ENCODE measurements at places on chromosomes 5 and 9.

DNA sequence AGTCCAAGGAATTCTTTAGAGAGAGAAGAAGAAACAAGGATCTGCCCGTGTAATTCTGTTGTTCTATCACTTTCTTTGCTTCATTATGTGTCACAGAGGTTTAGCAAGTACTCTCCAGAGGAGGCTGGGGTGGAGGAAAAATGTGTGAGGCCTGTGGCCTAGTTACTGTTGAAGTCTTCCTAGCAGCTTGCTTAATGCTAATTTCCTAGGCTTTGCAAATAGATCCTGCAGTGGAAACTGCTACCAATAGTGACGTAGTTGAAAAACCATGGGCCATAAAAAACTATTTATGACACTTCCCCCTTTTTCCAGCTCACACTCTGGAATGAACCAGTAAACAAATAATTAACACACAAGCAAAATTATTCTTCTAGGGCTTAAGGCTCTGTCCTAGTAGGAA, 27.0 kb upstream of the C9orf72 start:
- H3K27me3 ChIP-seq, result peaks cover 2% of the 10 kb centered on the region
- no peak overlapping the region for H3K27ac ChIP-seq
- H3K4me1 ChIP-seq, result no peaks in the 10 kb centered on the region
- no peak overlapping the region for H3K4me3 ChIP-seq

DNA sequence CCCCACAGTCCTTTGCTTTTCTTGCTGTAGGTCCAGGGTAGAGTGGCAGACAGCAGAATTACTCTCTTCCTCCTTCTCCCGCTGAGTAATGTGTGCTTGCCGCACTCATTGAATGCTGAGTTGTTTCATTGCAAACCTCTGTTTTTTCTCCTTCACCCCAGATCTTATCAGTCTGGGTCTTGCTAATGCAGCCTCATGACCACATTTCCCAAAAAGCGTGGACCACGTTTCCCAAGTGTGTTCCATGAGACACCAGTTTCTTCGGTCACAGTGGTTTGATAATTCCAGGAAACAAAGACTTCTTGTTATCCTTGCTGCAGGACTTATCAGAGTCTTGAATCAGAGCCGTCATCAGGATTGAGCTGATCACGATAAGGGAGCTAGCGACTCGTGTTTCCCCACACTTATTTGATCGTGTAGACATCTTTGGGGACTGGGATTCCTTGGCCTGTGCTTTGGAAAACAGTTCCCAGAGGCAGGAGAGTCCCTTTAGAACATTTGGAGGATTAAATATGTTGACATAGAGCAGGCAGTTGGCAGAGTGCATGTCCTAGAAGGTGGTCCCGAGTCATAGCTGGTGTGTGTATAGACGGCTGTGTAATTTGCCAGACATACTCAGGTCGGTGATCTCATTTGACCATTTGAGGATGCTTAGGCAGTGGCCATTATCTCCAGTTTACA, 4.4 kb downstream of the LRRC8A start:
- H3K4me1 ChIP-seq, result peaks cover 49% of the 10 kb centered on the region
- peaks cover 5% of the 10 kb centered on the region for H3K36me3 ChIP-seq
- H3K4me3 ChIP-seq, result no peak overlapping the region
- H3K27me3 ChIP-seq, result no peaks in the 10 kb centered on the region
- DNase-seq, result no peak

- H3K27me3 ChIP-seq, result no peaks in the 10 kb centered on the region
- no peak for DNase-seq
- H3K36me3 ChIP-seq, result no peaks in the 10 kb centered on the region
- no peaks in the 10 kb centered on the region for H3K4me1 ChIP-seq
- H3K4me3 ChIP-seq, result no peak overlapping the region
These were observed 118.7 kb downstream of the LPAR1 start for GRCh38 chr9:110919609-110920008.

DNA sequence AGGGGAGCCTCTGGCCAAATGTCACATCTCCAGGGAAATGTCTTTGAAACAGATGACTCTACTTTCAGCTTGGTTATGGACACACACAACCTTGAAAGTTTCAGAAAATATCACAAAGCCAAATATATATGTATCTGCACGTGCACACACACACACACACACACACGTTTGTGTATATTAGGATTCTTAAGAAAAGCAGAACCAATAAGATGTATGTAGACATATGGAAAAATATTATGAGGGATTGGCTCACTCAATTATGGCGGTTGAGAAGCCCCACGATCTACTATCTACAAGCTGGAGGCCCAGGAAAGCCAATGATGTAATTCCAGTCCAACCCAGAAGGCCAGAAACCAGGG, 194.9 kb downstream of the PALM2AKAP2 start:
- H3K27ac ChIP-seq, result peak overlapping the region; percentile 82
- H3K4me1 ChIP-seq, result peaks cover 74% of the 10 kb centered on the region
- DNase-seq, result no peak
- no peaks in the 10 kb centered on the region for H3K27me3 ChIP-seq
- H3K36me3 ChIP-seq, result no peaks in the 10 kb centered on the region
- no peak overlapping the region for H3K4me3 ChIP-seq

- peaks cover 12% of the 10 kb centered on the region for H3K36me3 ChIP-seq
- H3K27ac ChIP-seq, result peak overlapping the region; percentile 66
- no peak overlapping the region for H3K4me3 ChIP-seq
These were observed 101.0 kb downstream of the USP20 start for GRCh38 chr9:129936222-129936621.

DNA sequence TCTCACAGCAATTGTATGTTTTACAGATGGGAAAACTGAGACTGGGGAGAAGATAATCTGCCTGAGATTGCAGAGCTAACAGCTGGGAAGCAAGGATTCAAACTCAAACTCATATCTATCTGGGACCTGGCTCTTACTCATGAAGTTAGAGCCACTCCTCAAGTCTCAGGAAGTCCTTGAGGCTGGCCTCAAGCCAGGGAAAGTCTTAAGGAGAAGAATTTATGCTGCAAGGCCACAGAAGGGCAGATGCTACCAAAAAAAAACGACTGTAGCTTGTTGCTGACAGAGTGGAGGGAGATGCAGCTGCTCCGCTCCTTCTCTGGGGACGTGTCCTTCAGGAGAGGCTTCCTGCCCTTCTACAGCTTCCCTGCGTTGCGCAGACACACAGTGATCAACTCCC, 39.8 kb downstream of the BARHL1 start:
- no peak overlapping the region for H3K4me3 ChIP-seq
- DNase-seq, result no peak

DNA sequence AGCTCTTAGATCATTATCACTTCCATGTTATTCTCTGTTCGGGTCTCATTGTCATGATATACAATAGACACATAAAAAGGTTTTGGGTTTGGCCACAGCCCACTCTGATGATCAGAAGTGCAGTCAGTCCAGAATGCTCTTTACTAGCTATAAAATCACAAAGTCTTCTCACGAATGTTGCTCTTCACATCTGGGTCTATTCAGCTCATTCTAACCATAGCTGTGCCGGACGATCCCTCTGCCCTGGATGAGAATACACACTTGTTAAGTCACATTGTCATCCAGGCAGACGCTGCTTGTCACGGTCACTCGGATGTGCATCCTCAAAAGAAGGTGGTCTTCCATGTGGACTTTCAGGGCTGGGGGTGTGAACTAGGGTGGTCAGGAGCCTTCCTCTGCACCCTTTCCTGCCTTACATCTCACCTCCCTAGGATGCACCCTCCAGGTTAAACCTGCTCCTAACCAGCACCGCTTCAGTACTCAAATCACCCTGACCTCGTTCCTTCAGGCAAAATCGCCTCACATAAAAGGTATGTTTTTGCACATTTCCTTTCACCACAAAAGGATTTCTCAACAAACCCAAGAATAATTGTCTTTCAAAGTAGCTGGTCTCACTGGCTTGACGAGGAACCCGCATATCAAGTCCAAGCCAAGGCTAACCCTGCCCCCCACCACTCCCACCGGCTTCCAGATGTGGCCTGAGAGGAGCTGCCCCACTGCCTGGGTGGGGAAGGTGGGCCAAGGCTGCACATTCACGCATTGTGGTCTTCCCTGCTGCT, 21.9 kb downstream of the ANKH start:
- no peak overlapping the region for H3K27ac ChIP-seq
- DNase-seq, result no peak
- peaks cover 3% of the 10 kb centered on the region for H3K36me3 ChIP-seq
- no peaks in the 10 kb centered on the region for H3K27me3 ChIP-seq

- peaks cover 63% of the 10 kb centered on the region for H3K4me1 ChIP-seq
- peak overlapping the region; percentile 19 for H3K4me3 ChIP-seq
- no peaks in the 10 kb centered on the region for H3K27me3 ChIP-seq
These were observed 60.7 kb downstream of the PARP8 start for GRCh38 chr5:50727149-50727496.

- no peak overlapping the region for H3K27ac ChIP-seq
- no peak overlapping the region for H3K4me3 ChIP-seq
- H3K27me3 ChIP-seq, result no peaks in the 10 kb centered on the region
- peaks cover 19% of the 10 kb centered on the region for H3K4me1 ChIP-seq
These were observed 29.3 kb upstream of the CRB2 start for GRCh38 chr9:123326662-123327093.

DNA sequence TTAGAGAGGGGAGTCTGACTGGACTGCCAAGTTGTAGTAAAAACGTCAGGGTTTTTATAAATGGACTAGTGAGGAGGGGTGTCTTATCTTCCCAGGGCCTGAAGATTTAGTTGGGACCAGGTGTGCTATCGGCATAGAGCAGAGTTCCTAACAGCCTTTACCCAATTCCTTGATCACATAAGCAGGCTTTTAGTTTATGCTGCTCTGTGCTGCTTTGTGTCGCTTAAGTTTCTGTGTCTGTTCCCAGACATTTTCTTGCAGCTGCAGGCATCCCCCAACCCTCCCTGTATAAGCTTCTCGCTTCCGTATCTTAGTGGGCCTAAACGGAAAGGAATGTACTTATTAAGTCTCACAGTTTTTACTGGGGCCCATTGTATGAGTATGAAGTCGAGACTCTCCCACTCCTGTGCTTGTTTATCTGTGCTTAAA, 2.6 kb upstream of the SMC5 start:
- H3K36me3 ChIP-seq, result peaks cover 16% of the 10 kb centered on the region
- H3K4me1 ChIP-seq, result peaks cover 41% of the 10 kb centered on the region
- no peak overlapping the region for H3K4me3 ChIP-seq
- DNase-seq, result no peak
- H3K27ac ChIP-seq, result no peak overlapping the region

- H3K27ac ChIP-seq, result no peak overlapping the region
- peaks cover 3% of the 10 kb centered on the region for H3K27me3 ChIP-seq
- DNase-seq, result no peak
- H3K4me1 ChIP-seq, result no peaks in the 10 kb centered on the region
These were observed 391.1 kb downstream of the TLE4 start for GRCh38 chr9:79962836-79963235.

DNA sequence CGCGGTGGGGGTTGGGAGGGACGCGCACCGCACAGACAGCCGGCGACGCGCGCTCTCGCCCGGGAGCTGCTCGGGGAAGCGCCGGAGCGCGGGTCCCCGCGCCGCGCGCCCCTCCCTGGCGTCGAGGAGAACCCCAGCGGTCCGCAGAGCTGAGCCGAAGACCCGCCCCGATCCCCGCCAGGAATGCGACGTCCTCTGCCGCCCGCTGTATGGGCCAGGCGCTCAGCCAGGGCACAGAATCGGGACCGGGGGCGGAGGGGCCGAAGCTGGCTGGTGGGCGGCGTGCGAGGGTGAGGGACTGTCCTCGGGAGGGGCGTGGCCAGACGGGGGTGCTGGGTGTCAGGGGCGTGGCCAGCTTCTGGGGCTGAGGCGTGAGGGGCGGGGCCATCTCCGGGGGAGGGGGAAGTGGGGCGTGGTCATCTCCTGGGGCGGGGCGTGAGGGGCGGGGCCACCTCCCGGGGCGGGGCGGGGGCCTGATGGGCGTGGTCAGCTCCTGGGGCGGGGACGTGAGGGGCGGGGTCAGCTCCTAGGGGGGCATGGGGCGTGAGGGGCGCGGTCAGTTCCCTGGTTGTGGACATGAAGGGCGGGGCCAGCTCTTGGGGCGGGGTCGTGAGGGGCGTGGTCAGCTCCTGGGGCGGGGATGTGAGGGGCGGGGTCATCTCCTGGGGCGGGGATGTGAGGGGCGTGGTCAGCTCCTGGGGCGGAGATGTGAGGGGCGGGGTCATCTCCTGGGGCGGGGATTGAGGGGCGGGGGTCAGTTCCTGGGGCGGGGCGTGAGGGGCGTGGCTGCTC, 965 bp downstream of the PTGDS start:
- DNase-seq, result peak; percentile 66
- no peak overlapping the region for H3K27ac ChIP-seq
- H3K27me3 ChIP-seq, result peaks cover 7% of the 10 kb centered on the region
- no peaks in the 10 kb centered on the region for H3K36me3 ChIP-seq

- no peak overlapping the region for H3K4me3 ChIP-seq
- H3K4me1 ChIP-seq, result no peaks in the 10 kb centered on the region
- peaks cover 12% of the 10 kb centered on the region for H3K27me3 ChIP-seq
- DNase-seq, result no peak
- no peaks in the 10 kb centered on the region for H3K36me3 ChIP-seq
These were observed 125.6 kb downstream of the PAPPA start for GRCh38 chr9:116279230-116279629.

- H3K36me3 ChIP-seq, result peaks cover 24% of the 10 kb centered on the region
- H3K27me3 ChIP-seq, result no peaks in the 10 kb centered on the region
- no peak overlapping the region for H3K4me3 ChIP-seq
- DNase-seq, result no peak
- no peak overlapping the region for H3K27ac ChIP-seq
These were observed 99.4 kb downstream of the OXCT1 start for GRCh38 chr5:41770799-41771198.

GRCh38 chr5:84869675-84870074, 485.0 kb upstream of the EDIL3 start:
- H3K4me3 ChIP-seq, result no peak overlapping the region
- no peaks in the 10 kb centered on the region for H3K36me3 ChIP-seq
- H3K27me3 ChIP-seq, result no peaks in the 10 kb centered on the region
- no peak overlapping the region for H3K27ac ChIP-seq
- no peaks in the 10 kb centered on the region for H3K4me1 ChIP-seq

- no peak for DNase-seq
- no peaks in the 10 kb centered on the region for H3K36me3 ChIP-seq
- H3K27me3 ChIP-seq, result no peaks in the 10 kb centered on the region
These were observed 249.2 kb downstream of the NR2F1-AS1 start for GRCh38 chr5:93331863-93332262.

GRCh38 chr5:29134418-29134817, 2059.1 kb upstream of the CDH6 start:
- no peaks in the 10 kb centered on the region for H3K36me3 ChIP-seq
- H3K4me1 ChIP-seq, result no peaks in the 10 kb centered on the region

DNA sequence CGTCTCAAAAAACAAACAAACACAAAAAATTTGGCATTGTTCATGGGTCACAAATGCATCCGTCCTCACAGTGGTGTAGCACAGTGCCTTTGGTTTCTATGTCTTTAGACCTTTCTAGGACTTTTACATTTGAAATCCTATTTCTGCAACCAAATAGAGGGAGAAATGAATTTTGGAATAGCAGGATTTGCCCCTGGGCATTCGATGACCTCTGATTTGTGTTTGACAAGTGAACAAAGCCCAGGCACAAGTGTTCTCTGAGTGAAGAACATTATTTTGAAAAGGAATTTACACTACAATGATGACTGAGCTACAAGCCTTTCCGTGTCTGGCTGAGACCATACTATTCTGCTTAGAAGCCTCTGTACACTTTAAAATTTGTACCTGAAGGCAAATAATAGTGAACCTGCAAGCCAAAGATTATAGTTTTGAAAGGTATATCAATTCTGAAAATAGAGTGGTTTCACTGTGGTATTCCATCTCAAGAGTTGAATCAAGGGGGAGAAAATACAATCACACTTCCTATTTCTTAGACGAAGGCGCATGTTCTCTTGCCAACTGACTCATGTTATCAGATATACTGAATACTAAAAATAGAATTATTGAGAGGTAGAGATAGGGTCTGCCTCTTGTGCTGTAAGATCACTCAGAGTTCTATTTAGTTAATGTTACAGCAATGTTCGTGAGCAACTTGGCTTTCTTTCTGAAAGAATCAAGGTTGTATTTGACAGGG, 297.6 kb downstream of the KDM4C start:
- peaks cover 8% of the 10 kb centered on the region for H3K4me1 ChIP-seq
- no peaks in the 10 kb centered on the region for H3K27me3 ChIP-seq
- peaks cover 7% of the 10 kb centered on the region for H3K36me3 ChIP-seq

All from activated naive CD4-positive, alpha-beta T cell treated with anti-CD3 and anti-CD28 coated beads for 36 hours (primary cell).